Mesenchymal stem cell (in vitro differentiated cells and primary cell): ENCODE measurements at places on chromosomes 1 and 21.
A peak's percentile ranks its signal among the peaks of the same experiment; 100 is the strongest.

DNA sequence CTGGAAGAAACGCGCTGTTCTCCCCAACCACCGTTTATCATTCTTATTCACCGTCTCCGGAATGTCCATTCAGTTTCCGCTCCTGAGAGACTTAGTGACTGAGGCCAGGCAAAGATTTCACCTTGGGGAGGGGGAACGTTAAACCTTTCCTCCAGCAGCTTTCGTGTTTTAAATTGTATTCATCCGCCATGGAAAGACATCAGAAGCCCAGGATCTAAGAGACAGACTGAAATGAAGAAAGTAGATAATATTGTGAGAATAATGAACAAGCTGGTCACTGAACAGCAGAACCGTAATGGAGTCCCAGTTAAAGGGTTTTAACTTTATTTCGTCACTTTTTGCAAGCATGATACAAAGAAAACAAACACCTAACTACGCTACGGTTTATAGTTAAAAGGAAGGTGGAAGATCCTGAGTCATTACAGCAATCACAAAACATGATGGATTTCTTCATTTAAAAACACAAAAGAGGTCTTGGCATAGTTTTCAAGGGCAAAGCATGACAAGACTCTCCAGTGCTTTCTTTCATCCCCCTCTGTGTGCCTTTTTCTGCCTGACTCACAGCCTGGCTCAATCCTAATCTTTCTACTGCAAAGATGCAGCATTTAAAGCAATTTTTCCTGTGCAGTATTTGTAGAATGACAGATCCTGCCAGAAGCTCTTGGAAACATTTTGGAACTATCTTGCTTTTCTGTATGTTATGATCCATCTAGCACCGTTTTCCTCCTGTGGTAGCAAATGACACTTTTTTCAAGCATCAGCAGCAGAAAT is 722 bp upstream of the SLC19A2 start:
- DNase-seq, result peak; percentile 72
- peaks cover 2% of the 10 kb centered on the region for H3K4me1 ChIP-seq
- no peaks in the 10 kb centered on the region for H3K36me3 ChIP-seq
- peak overlapping the region; percentile 99 for H3K4me3 ChIP-seq
- H3K27me3 ChIP-seq, result no peaks in the 10 kb centered on the region
- peak overlapping the region; percentile 86 for H3K27ac ChIP-seq

DNA sequence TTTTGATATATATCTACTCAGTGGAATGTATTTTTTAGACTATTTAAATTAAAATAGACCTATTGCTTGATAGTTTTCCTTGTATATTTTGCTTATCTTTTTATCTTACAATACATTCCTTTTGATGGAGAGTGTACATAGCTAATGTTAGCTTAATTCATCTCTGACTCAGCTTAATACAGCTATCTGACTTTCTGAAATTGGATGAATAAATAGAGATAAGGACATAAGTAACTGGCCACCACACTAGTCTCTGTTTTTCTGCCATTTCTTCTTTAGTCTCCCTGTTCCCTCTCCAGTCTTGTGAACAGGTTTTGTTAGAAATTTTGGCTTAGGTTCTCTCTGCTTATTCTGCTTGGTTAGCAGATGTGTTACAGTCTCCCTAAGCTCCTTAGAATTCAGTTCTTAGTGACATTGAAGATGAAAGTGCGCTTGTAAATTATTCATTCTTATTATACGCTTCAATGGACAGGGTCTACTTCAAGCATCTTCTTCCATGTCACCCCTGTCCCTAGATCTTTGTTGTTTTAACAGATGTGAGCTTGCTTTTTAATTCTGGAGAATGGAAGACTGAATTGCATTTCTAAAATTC is 59.6 kb downstream of the XPR1 start:
- no peaks in the 10 kb centered on the region for H3K4me1 ChIP-seq
- H3K27me3 ChIP-seq, result no peaks in the 10 kb centered on the region
- no peak for DNase-seq

DNA sequence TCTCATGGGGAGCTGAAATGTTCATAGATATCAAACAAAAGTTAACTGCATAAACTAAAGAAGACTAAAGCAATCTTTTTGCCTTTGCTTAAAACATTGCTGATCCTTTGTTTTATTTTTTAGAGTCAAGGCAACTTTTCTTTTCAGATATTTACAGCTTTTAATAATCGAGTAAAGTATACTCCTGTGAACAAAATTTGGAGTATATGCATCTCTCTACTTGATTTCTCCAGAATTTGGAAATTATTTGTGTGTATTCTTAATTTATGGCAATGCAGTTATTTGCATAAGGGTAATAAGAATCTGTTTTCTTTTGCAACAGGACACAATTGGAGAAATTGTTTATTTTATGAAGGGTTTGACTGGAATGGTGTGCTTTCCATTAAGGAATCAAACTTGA is 4.2 kb upstream of the AQP10 start:
- H3K36me3 ChIP-seq, result no peaks in the 10 kb centered on the region
- no peak overlapping the region for H3K27ac ChIP-seq
- H3K4me3 ChIP-seq, result no peak overlapping the region
- peak; percentile 1 for DNase-seq

- peaks cover 8% of the 10 kb centered on the region for H3K4me1 ChIP-seq
- peaks cover 12% of the 10 kb centered on the region for H3K27me3 ChIP-seq
- H3K4me3 ChIP-seq, result no peak overlapping the region
- no peak for DNase-seq
- no peaks in the 10 kb centered on the region for H3K36me3 ChIP-seq
These were observed 73.9 kb downstream of the NENF start for GRCh38 chr1:212506666-212507065.

GRCh38 chr1:91798241-91798648 is 87.7 kb downstream of the TGFBR3 start:
- DNase-seq, result peak; percentile 41
- H3K4me3 ChIP-seq, result no peak overlapping the region
- peaks cover 4% of the 10 kb centered on the region for H3K4me1 ChIP-seq
- no peak overlapping the region for H3K27ac ChIP-seq
- H3K27me3 ChIP-seq, result no peaks in the 10 kb centered on the region

DNA sequence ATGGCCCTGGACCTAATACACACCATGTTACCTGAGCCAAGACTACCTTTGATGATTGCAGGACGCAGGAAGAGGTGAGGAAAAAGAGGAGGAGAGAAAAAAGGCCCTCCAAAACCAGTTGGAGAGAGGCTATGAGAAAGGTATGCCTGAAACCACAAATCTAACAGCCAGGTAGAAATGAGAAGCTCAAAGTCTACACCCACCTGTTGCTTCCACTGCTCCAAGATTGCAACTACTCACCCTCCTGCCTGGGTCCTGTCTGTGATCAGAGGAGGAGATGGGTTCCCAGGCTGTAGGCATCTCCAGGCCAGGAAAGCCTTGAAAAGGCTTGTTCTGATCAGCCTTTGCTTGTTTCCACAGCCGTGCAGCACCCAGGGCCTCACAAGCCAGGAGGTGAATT is 307.8 kb upstream of the USP24 start:
- H3K27me3 ChIP-seq, result no peaks in the 10 kb centered on the region
- DNase-seq, result no peak
- no peak overlapping the region for H3K27ac ChIP-seq
- H3K36me3 ChIP-seq, result no peaks in the 10 kb centered on the region

DNA sequence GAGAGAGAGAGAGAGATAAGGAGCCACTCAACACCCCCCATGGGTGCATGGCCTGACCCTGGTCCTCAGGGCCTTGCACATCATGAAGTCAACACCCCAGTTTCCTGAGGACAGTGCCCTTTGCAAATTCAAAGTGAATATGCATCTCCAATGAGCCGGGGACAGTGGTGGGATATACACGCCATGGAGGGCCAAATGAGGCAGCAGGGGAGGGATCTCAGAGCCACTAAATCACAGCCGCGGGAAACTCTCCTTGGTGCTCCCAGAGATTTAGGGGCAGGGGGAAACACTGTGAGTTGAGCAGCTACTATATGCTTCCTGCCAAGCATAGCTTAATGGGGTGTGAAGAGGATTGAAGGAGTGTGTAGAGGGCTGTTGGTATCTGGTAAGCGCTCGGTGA is 35.5 kb downstream of the MATN1 start:
- DNase-seq, result no peak
- peaks cover 32% of the 10 kb centered on the region for H3K4me1 ChIP-seq
- no peak overlapping the region for H3K4me3 ChIP-seq
- peaks cover 10% of the 10 kb centered on the region for H3K27me3 ChIP-seq
- H3K27ac ChIP-seq, result no peak overlapping the region

- H3K4me3 ChIP-seq, result no peak overlapping the region
- no peak for DNase-seq
- H3K4me1 ChIP-seq, result no peaks in the 10 kb centered on the region
- peaks cover 79% of the 10 kb centered on the region for H3K36me3 ChIP-seq
- H3K27ac ChIP-seq, result no peak overlapping the region
- no peaks in the 10 kb centered on the region for H3K27me3 ChIP-seq
These were observed 10.5 kb downstream of the FAM76A start for GRCh38 chr1:27736252-27736651.

DNA sequence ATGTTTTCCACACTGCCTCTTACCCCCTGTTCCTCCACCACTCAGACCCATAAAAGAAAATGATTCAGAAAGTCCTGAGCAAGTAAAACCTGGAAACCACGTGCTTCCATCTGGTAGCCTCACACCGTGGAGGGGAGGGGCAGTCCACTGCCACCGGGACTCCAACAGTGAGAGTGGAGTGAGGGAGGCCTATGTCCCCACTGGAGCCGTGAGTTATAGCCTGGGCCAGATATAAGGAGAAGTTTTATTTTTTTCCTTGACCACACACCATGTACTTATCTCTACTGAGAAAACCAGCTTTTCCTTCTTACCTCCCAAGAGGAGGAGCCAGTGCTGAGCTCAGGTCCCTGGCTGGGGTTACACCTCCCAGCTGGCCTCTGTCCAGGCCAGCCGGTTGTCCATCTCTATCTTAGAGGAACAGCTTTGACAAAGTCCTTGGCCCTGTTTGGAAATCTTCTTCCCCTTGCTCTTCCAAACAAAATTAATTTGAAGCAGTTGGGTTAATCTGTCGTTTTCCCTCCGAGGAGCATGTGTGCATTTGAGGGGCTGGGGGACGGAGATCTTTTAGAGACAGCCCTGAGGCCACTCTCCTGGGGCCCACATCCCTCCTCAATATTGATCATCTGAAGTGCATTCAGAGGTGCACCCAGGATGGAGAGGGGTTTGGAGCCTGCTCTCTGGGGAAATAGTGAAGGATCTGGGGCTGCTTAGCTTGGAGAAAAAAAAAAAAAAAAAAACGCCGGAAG is 49.1 kb upstream of the SERBP1 start:
- H3K4me3 ChIP-seq, result no peak overlapping the region
- H3K36me3 ChIP-seq, result no peaks in the 10 kb centered on the region
- no peak overlapping the region for H3K27ac ChIP-seq
- no peak for DNase-seq

GRCh38 chr1:209937996-209938959 is at the start of gene SYT14:
Gene SYT14, plus strand, starts transcription at chr1:209938217. Its CDS starts 48 bp downstream, at chr1:209938265.
- peak; percentile 38 for DNase-seq
- peak within 1 kb of the TSS; percentile 96 for H3K4me3 ChIP-seq
- H3K27me3 ChIP-seq, result peaks cover 46% of the 10 kb centered on the region
- no peaks in the 10 kb centered on the region for H3K36me3 ChIP-seq
- H3K4me1 ChIP-seq, result peaks cover 4% of the 10 kb centered on the region
- H3K27ac ChIP-seq, result no peak within 1 kb of the TSS

- no peak for DNase-seq
- H3K27me3 ChIP-seq, result no peaks in the 10 kb centered on the region
- H3K27ac ChIP-seq, result no peak overlapping the region
- H3K4me1 ChIP-seq, result no peaks in the 10 kb centered on the region
These were observed 260.4 kb upstream of the DPYD start for GRCh38 chr1:98181036-98181764.

- no peaks in the 10 kb centered on the region for H3K36me3 ChIP-seq
- H3K27ac ChIP-seq, result peak overlapping the region; percentile 33
- DNase-seq, result peak; percentile 47
- peaks cover 10% of the 10 kb centered on the region for H3K27me3 ChIP-seq
These were observed 166.8 kb downstream of the HIVEP3 start for GRCh38 chr1:41751804-41752513.

DNA sequence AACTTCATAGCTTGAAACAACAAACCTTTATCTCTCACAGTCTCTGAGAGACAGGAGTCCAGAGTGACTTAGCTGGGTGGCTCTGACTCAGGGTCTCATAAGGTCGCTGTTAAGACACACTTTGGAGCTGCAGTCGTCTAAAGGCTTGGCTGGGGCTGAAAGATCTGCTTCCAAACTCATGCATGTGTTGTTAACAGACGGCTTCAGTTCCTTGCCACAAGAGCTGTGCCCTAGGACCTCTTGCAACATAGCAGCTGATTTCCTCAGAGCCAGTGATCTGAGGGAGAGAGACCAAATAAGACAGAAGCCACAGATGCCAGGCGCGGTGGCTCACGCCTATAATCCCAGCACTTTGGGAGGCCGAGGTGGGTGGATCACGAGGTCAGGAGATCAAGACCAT is 176.8 kb downstream of the DISC1 start:
- peak; percentile 79 for DNase-seq
- peaks cover 2% of the 10 kb centered on the region for H3K4me1 ChIP-seq
- H3K27me3 ChIP-seq, result no peaks in the 10 kb centered on the region
- no peak overlapping the region for H3K4me3 ChIP-seq

- H3K4me3 ChIP-seq, result no peak overlapping the region
- no peak overlapping the region for H3K27ac ChIP-seq
- no peaks in the 10 kb centered on the region for H3K27me3 ChIP-seq
- peak; percentile 66 for DNase-seq
- H3K4me1 ChIP-seq, result no peaks in the 10 kb centered on the region
These were observed 27.4 kb downstream of the DTL start for GRCh38 chr1:212062832-212063438.

DNA sequence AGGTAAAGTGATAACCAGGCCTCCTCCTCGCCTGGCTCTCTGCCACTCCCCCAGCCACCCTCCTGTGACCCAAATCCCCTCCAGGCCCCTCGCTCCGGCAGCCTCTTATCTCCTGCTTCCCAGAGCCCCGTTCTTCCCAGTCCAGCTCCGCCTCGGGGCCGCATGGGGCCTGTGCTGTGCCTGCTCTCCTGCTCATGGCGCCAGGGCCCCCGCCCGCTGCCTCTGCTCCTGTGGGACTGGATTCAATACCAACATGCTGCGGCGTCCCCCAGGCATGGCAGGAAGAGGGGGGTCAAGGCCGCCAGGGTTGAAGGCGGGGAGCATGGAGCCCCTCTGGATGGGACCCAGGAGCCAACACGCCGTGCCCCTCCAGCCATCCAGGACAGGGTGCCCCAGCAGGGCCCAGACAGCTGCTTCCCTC is 213.0 kb upstream of the VAMP3 start:
- H3K27ac ChIP-seq, result no peak overlapping the region
- no peaks in the 10 kb centered on the region for H3K36me3 ChIP-seq
- H3K27me3 ChIP-seq, result no peaks in the 10 kb centered on the region
- H3K4me3 ChIP-seq, result no peak overlapping the region
- peaks cover 13% of the 10 kb centered on the region for H3K4me1 ChIP-seq

GRCh38 chr21:45326169-45326851 is 38.6 kb upstream of the POFUT2 start:
- H3K27ac ChIP-seq, result no peak overlapping the region
- H3K4me1 ChIP-seq, result peaks cover 78% of the 10 kb centered on the region
- no peak overlapping the region for H3K4me3 ChIP-seq
- H3K27me3 ChIP-seq, result peaks cover 24% of the 10 kb centered on the region
- no peaks in the 10 kb centered on the region for H3K36me3 ChIP-seq
